Non-pigmented ciliary epithelial cell (primary cell): ENCODE measurements at places on chromosomes 4 and X.
A peak's percentile ranks its signal among the peaks of the same experiment; 100 is the strongest.

GRCh38 chrX:72003811-72004750, 93.4 kb downstream of the NHSL2 start:
- DNase-seq, result no peak

DNA sequence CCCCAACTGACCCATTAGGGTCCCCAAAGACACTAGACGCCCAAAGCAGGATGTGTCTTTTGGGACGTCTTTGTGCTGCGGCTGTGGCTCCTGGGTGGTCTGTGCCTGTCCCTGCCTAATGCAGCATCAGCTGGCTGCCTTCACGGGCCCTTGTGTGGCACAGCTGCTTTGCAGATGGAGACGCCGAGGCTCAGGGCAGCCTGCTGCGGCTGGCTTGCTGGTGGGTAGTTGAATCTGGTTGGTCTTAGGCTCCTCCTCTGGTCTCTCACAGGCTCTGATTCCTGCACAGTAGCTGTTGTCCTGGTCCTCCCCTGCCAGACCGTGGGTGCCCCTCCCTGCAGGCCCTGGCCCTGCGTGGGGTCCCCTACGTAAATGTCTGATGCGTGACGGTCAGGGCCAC, 8.1 kb downstream of the CPZ start:
- DNase-seq, result no peak

- DNase-seq, result peak; percentile 65
These were observed at the start of the genes HTT and HTT-AS for GRCh38 chr4:3074078-3074845. Gene HTT, plus strand, starts transcription at chr4:3074681. Its CDS starts 145 bp downstream, at chr4:3074826. Gene HTT-AS, minus strand, starts transcription at chr4:3074538.

- no peak for DNase-seq
These were observed 4.5 kb downstream of the CTPS2 start for GRCh38 chrX:16708016-16708415.

GRCh38 chr4:16450031-16450430, 223.8 kb upstream of the TAPT1 start:
- DNase-seq, result no peak

DNA sequence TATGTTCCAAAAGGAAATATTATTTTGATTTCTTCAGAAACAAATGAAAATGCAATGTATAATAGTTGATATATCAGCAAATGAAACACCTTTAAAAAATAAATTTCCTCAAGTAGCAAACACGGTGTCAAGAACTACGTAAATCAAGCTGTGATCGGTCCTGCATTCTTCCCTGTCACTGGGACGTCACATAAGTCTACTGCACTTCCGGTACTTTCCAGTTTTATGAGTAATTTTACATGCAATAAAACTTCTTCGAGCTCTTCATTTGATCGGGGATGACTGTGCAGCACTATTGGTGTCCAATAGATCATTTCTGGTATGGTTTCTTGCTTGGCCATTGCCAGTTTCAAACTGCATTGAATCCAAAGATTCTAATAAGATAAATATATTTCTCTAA, 114.0 kb upstream of the VEGFC start:
- DNase-seq, result no peak

DNA sequence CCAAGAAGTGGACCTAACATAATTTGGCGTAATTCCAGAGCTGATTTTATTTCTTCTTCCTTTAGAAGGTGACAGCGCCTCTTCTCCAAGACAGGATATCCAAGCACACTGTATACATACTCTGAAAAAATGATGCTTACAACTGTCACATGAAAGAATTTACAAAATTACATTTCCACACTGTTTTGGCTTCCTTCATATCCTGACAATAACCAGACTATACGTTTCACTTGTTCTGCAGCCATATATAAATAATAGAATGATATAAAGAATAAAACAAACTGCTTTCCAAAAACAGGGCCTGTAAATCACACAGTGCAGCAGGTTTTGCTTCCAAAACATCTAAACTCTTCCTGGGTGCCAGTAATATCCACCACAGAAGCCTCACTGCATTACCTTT, 141.6 kb downstream of the FBXO8 start:
- DNase-seq, result no peak

- no peak for DNase-seq
These were observed 166.4 kb downstream of the TSPAN5 start for GRCh38 chr4:98491899-98492559.

DNA sequence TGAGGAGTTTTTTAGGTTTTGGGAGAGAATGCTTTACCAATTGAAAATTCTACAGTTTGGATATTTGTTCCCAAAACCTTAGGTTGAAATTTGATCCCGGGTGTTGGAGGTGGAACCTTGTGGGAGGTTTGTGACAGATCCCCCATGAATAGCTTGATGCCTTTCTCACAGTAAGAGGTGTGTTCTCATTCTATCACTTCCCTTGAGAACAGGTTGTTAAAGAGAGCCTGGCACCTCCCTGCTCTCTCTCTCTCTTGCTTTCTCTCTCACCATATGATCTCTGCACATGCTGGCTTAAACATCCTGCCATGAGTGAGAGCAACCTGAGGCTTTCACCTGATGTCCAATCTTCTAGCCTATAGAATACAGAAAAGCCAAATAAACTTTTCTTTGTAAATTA, 1475.5 kb upstream of the AGA start:
- no peak for DNase-seq

- DNase-seq, result peak; percentile 89
These were observed 63.7 kb upstream of the PDGFRA start for GRCh38 chr4:54165438-54165837.

GRCh38 chr4:95596676-95597075, 47.9 kb upstream of the UNC5C start:
- no peak for DNase-seq

DNA sequence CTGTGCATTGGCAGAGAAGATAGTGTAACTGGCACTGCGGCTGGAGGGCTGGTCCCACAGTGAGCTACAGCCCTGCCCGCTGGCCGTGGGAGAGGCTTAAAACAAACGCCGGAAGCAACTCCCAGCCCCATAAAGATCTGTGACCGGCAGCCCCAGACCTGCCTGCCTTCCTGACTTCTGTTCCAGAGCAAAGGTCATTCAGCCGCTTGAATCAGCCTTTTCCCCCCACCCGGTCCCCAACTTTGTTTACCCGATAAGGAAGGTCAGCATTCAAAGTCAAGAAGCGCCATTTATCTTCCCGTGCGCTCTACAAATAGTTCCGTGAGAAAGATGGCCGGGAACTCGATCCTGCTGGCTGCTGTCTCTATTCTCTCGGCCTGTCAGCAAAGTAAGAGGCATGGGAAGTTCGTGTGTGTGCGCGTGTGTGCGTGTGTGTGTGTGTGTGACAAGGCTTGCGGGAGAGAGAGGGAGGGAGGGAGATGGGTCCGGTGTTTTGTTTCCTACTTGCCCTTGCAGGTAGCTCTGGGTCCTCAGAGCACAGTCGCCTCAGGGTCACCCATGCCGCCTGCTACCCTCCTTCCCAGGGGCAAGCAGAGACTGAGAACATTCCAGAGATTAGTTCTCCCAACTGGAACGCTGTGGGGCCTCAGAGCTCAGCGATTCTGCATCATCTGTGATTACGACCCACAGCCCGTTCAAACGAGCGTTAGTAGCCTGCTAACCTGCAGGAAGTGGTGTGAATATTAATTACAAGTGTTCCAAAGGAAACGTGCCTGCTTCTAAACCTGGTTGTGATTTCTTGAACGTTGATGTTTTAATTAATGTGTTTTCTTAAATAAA, at the start of gene MGST2:
Gene MGST2, plus strand, starts transcription at position 130 of the 840 bp plus-strand sequence. Its CDS starts 201 bp downstream, at position 331.
- DNase-seq, result no peak

DNA sequence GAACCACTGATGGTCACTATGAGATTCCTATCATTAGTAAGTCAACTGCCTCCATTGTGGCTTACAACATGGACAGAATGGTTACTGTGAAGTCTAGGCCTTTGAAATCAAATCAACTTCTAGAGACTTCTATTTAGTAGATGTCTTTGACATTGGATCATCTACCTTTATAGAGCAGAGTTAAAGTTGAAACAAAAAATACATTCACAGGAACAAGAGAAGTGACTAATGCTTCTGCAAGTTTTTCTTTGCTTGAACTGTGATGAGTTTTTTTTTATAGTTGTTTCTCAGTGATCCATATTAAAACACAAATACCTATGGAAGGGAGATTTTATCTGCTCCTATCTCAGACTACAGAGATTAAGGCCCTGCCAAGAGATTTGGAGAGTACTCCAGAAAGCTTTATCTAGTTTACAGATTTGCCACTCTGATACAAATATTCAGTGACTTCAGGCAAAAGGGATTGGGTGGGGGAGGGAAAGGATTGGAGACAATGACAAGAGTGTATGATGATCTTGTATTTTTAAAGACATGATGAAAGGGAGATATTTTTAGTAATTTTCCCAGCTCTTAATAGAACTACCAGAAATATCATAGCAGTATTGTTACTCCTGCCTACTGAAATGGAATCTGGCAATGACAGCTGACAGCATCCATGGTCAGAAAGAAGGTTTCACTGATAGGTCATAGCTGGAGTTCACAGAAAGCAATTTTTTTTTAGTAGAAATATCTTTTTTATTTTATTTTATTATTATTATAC, 16.0 kb upstream of the EPGN start:
- no peak for DNase-seq

DNA sequence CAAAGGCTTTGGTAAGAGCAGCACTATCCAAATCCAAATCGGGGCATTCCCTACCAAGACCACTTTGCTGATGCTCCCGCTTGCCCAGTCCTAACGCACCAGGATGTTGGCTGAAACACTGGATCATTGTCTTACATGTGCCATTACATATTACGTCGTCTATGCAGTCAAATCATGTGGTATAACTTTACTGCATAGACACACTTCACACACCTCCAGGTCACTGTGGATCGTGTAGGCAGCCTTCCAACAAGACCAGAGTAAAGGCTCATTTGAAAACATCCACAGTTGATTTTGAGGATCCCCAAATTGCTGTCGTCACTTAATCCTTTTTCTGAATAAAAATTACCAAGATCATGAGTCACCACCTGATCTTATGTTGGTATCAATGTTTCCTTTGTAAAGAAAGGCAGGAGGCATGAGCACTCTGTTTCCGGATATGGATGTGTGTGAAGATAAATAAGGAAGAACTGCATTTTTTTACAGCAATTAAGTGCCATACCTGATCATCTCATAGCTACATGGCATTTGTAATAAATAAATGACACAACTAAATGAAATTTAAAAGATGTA, 18.5 kb downstream of the TENM3 start:
- DNase-seq, result no peak

- DNase-seq, result no peak
These were observed 53.1 kb downstream of the MTNR1A start for GRCh38 chr4:186502231-186502630.

DNA sequence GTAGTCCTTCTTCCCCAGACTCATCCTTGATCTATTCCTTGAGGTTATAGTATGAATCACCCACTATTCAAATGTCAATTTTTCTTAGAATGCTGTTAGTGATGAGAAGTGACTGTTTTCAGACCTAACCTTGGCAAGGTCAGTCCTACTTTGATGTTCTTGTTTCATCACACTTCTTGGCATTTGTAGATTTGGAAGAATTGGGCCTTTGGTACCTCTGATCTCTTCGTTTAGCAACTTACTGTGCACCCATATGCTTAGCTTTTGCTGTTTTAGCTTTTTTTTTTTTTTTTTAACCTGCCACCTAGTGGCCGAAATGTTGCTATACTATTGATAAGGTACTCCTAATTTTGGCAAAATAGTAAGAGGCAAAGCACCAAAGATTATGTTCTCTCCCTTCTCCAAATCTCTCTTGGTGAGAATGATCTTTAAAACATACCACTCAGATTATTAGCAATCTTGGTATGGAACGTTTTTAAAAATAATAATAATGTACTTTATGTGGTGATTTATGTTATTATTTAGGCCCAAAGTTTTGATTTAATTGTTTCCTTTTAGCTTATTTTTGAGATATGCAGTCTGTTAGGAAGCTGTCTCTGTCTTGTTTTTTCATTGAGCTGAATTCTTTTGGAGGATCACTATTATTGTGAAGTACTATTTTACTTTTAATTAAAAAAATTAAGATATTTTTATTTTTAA, 16.6 kb downstream of the DCK start:
- no peak for DNase-seq

DNA sequence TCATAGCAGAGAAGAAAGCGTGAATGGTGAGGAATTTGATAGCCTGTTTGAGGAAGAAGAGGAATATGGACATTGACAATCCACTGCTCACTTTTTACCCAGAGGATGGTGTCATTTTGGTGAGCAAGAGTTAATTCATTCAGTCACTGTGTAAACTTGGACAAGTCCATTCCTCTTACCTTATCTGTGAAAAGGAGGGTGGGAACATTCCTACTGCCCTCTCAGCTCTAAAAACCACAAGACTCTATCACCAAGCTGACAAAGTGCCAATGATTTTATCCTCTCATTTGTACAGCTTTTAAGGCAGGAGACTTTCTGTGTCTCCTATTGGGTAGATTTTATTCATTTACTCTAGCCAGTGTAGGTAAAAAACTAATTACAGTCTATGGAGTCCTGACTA, 103.8 kb downstream of the LUZP4 start:
- DNase-seq, result no peak

DNA sequence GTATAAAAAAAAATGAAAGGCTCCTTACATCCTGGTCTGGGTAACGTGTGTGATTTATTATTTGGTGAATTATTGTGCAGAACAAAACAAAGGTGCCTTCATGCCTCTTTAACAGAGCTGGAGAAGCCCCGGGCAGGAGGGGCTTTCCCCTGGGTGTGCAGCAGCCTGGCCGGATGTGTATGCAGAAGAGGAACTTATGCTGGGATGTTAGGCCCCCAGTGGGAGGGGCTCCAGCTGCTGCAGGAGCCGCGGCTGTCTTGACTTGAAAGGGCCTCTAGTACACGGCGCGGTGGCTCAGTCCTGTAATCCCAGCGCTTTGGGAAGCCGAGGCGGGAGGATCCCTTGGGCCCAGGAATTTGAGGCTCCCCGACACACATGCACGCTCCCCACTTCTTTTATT, 16.0 kb downstream of the CCNQ start:
- DNase-seq, result no peak

GRCh38 chrX:128156204-128156603, 104.0 kb upstream of the ACTRT1 start:
- no peak for DNase-seq

GRCh38 chr4:182826391-182826790, 90.8 kb downstream of the DCTD start:
- no peak for DNase-seq

DNA sequence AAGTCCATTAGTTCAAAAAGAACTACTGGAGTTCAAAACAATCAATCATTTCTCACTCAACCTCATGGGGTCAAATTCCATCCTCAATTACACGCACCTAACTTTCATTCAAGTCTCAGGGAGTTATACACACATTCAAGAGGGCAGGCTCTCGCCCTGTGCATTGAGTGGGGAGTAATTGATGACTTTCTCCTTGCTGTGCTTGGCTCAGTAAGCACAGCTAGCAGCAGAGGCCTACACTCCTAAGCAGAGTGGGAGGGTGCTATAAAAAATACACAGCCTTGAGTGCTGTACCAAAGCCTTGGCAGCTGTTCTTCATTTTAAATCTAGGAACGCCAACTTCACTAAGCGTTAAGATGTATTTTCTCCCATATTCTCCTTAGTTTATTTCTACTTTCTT, 958.3 kb upstream of the ADGRL3 start:
- DNase-seq, result no peak

- DNase-seq, result no peak
These were observed 26.4 kb downstream of the SPIN3 start for GRCh38 chrX:56968980-56969379.
